Midbrain (tissue), 1 donor: ENCODE measurements at places on chromosomes 16 and 17.

DNA sequence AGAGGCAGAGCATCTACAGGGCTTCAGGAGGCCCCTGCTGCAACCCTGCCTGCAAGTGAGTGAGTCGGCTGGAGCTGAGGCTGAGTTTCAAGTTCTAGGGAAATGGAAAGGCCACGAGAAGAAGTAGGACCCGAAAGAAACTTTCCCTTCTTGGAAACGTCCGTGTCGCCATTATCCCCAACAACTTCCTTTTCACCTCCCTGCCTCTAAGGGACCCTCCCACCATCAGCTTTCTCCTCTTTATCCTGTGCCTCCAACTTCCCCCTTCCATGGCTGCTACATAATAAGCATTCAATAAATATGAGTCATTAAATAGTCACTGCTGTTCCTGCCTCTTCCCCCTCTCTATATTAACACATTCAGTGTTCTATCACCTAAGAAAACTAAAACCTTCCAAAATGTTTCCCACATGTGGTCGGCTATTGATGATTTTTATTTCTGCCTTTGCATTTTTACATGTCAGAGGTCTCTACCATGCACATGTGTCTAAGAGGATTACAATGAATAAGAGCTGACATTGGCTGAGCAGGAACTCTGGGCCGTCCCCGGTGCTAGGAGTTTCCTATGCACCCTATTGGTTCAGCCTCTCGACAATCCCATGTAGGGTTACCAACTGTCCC lies 115.9 kb upstream of the TNRC6C start:
- DNase-seq = no peak

- DNase-seq = no peak
Measured at GRCh38 chr17:61836266-61837174, 26.8 kb downstream of the BRIP1 start.

DNA sequence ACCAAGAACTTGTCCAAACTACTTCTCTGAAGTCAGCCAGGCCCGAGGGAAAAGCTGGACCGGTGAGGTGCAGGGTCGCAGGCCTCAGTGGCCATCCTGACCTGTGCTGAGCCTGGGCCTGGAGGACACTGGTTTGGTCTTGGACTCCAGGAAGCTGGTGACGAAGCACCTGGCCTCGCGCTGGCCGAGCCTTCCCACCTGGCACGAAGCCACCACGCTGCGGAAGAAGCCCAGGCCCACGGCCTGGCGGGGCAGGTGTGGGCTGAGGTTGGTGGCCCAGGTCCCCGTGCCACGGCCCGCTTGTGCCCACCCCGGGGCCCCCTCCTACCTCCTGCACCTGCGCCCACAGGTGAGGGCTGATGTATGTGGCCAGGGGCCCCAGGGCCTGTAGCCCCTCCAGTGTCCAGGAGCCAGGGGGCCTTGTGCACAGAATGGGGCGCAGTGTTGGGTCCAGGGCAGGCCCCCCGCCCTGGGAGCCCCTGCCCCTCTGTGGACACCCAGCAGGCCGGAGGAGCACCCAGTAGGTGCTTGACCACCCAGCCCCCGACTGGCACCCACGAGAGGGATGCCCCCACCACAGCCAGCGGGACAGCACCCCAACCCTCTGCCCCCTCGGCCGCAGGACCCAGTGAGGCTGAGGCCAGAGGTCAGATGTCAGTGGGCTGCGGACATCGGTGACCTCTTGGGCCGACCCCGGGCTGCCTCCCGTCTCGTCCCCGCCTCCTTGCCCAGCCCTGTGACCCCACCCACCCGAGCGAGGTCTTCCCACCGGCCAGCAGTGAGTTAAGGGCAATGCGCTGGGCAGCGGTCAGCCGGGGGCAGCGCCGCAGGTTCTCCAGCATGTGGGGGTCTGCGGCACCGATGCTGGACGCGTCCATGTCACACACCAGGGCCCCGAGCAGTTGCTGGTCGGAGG lies 13.8 kb downstream of the MSLN start:
- DNase-seq = no peak

GRCh38 chr17:44221084-44221861 lies 1.8 kb upstream of the UBTF start:
- DNase-seq = peak; percentile 75

GRCh38 chr17:18992454-18993130 lies 12.0 kb downstream of the FAM83G start:
- no peak for DNase-seq

DNA sequence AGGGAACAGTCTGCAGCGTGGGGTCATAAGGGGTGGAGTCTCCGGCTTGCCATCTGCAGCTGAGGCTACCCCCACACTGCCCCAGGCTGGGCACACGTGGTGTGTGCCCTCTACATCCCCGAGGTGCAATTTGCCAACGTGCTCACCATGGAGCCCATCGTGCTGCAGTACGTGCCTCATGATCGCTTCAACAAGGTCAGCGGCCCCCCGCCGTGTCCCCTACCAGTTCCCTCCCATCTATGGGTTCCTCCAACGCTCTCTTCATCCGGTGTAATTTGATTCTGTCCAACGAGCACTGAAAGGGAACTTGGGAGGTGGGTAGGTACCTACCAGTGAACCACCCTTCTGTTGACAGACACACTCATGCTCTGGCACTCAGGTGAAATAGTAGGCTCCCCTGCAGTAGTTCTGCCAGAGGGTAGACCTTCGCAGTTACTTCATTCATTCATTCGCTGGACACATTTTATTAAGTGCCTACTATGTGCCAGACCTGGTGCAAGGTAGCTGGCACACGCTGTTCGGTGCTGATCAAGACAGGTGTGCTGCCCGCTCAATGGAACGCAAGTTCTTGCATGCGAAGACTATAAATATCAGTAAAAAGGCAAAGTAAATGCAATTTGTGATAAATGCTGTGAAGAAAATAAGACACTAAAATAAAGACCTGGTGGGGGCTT lies 2.7 kb downstream of the MLLT6 start:
- no peak for DNase-seq

DNA sequence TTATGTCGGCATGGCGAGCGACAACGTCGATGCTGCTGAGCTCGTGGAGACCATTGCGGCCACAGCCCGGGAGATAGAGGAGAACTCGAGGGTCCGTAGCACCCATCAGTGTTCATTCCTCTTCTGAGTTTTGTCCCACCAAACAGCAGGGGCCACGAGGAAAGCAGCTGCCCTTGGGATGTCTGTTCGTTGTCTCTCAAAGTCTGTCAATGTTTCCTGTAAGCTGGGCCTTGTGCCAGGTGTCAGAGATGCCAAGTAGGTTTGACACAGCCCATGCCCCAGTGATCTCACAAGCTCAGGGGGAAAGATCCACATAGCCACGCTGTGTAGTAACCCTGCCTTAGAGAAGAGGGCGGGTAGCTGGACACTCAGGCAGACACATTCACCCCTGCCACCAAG lies 22.6 kb downstream of the NTAN1 start:
- no peak for DNase-seq

DNA sequence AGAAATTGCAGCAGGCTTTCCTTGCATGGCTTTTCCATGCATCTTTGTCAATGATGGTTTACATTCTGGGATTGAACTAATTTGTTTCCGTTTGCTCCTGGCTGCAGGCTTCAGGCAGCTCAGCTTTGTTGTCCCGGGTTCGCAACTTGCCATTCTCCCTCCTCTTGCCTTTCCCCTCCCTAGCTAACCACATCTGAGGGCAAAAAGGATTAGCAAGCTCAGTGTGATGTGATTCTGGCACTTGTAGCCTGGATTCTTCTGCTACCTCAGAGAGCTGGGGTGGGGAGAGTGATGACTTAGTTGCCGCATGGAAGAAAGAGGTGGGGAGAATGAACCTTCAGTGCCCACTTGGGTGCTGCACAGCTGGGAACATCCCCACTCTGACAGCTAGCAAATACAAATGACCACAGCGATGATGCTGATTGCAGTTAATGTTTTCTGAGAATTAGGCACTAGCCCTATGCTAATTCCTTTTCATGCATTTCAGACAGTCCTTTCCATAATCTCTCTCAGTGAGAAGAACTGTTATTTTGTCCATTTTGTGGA lies 120.2 kb upstream of the SALL1 start:
- DNase-seq = no peak

- no peak for DNase-seq
Measured at GRCh38 chr16:54538276-54538675, 251.7 kb upstream of the IRX3 start.

- peak; percentile 68 for DNase-seq
Measured at GRCh38 chr16:67372664-67373063, 20.6 kb downstream of the TPPP3 start.

- DNase-seq = peak; percentile 87
Measured at GRCh38 chr17:74235040-74235581, 21.7 kb downstream of the TTYH2 start.

- no peak for DNase-seq
Measured at GRCh38 chr16:85037050-85037410, 9.4 kb downstream of the KIAA0513 start.

GRCh38 chr16:57862698-57863433 lies 60.6 kb upstream of the KIFC3 start:
- DNase-seq = no peak

DNA sequence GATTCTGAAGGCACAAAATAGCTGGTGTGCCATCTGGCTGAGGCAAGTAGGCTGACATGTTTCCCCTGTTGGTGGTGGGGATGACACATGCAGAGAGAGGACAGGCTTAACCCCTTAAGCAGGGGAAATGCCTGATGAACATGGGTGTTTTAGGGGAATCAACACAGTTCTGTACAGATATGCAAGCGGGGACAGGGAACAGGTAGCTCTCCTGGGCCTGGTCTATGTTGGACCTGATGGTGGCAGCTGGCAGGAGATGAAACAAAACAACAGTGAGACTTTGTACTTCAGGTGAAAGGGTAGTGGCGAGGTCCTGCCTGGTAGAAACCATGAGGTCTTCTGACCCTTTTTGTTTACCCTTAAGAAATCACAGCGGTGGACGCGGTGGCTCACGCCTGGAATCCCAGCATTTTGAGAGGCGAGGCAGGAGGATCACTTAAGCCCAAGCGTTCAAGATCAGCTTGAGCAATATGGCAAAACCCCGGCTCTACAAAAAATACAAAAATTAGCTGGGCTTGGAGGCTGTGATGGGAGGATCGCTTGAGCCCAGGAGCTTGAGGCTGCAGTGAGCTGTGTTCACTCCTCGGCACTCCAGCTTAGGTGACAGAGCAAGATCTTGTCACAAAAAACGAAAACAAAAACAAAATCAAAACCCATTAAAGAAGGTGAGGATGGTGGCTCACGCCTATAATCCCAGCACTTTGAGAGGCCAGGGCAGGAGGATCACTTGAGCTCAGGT lies 10.5 kb downstream of the OR1F1 start:
- no peak for DNase-seq

GRCh38 chr17:57945996-57946797 lies 9.0 kb downstream of the CUEDC1 start:
- no peak for DNase-seq

DNA sequence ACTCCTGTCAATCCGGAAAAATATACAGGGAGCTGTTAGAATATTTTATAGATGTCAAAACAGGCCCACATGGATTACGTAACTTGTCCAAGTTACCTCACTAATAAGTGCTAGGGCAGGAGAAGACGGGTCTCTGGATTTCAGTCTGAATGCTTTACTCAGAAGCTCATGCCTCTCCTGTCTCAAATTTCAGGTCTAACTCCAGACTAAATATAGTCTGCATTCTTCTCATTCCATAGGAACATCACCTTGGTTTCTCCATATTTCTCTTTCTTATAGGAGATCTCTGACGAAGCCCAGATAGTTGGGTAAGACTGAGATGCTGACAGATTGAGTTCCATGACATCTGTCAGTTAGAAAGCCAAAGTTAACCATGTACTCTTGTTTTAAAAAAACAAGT lies 174.2 kb downstream of the STX8 start:
- DNase-seq = no peak

DNA sequence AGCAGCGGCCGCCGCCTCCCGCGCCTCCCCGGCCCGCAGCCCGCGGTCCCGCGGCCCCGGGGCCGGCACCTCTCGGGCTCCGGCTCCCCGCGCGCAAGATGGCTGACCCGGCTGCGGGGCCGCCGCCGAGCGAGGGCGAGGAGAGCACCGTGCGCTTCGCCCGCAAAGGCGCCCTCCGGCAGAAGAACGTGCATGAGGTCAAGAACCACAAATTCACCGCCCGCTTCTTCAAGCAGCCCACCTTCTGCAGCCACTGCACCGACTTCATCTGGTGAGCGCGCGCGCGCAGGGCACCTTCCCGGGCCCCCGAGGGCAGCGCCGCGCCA lies 258 bp downstream of the PRKCB start:
- no peak for DNase-seq

DNA sequence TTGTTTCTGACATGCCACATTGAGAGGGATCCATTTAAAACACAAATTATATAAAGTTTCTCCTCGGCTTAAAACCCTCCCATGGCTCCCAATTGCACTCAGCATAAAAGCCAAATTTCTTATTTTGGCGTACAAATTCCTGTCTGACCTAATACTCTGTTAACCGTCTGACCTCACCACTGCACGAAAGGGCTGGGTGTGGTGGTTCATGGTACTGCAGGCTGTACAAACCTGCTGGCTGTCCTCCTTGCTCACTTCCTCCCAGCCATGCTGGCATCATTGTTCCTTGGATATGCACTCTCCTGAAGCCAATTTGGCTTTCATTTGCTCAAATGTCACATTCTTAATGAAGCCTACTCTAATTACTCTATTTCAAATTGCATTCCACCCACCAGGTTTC lies 301.6 kb upstream of the C16orf82 start:
- no peak for DNase-seq

DNA sequence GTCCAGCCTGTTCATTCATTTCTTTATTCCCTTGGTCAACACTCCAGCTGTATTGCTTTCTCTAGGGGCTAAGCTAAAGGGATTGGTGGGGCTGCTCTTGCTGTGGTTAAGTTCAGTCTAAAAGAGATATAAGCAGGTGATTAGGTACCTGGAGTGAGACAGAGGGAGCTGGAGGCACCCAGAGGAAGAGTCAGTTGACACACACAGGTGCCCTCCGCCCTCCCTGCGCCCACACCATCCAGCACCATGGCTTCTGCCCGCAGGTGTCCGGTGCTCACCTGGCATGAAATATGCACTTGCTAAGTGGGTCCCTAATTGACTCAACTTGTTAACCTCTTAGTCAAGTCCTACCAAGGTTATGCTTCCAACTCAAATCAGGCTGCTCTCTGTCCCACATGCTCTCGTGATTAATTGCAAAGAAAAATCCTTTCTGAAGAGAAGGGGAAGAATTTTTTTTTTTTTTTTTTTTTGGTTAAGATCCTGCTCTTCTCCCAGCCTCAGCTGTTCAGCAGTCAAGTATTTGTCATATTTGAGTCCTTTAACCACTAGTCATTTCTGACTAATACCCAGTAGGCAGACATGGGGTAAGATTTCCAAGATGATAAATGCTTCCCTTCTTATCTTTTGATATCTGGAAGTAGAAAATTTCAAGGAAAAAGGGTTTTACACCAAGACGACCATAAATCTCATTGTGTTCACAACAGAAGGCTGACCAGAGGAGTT lies 199.8 kb upstream of the WSCD1 start:
- DNase-seq = no peak

GRCh38 chr17:75592348-75593020 lies 4.9 kb downstream of the MYO15B start:
- no peak for DNase-seq
